Esophagus squamous epithelium (tissue), 5 donors: ENCODE measurements at places on chromosomes 11 and 22.

DNA sequence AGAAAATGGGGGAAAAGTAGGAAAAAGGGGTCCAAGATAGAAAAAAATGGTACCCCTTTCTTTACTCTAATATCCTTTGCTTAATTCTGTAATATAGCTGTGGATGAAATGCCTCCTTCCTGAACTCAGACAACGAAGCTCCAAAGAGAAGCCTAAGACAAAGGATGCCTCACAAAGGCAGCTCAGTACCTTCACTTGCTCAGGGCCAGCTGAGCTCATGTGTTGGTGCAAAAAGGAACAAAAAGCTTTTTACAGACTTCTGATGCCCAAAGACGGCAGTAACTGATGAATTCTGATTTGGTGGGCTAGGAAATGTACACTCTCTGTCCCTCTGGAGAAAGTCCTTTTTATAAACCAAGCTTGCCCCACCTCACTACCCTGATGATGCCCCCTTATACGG lies 77.5 kb downstream of the DENND5A start:
- no peak for DNase-seq

DNA sequence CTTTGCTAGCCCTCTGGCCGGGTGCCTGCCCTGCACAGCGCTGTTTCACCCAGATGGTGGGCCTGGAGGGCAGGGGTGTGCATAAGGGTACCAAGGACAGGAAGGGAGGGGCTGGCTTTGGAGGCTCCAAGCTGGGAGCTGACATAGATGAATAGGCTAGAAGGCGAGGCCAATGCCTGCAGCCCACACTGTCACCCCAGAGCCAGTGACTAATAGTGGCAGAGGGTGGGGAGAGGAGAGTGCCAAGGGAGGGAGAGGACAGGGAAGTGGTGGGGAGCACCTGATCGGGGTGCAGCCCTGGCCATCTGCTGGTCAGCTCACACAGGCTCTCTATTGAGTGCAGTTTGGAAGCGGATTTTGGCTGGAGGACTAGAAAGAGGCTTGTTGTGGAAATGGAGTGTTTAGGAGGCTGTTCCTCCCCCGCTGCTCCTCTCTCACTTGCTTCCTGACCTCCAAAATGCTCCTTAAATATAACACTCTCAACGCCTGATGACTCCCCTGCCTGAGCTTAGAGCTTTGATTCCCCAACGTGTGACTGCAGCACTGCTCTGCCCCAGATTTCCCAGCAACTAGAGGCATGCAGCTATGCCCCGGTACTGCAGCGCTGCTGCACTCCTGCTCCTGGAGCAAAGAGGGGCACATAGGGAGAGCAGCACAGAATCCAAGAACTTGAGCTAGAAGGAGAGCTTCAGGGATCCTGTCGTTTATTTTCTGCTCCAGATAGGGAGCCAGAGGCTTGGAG lies 89.2 kb downstream of the GRAMD1B start:
- DNase-seq: no peak

- DNase-seq: no peak
Observed at GRCh38 chr11:77106321-77106720, 3.7 kb downstream of the OMP start.

DNA sequence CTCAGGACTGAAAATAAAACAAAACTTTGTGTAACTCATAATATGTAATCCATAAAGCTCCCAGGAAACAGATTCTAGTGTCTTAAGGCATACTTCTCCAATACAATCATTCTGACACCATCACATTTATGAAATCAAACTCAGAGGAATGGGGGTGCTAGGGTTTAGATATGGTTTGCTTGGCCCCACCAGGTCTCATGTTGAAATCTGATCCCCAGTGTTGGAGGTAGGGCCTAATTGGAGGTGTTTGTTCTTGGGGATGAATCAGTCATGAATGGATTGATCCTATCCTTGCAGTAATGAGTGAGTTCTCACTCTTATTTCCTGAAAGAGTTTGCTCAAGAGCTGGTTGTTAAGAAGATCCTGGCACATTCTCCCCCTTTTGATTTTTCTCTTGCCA lies 380.9 kb downstream of the ETS1 start:
- DNase-seq: no peak

GRCh38 chr11:35420371-35420770 lies 1.0 kb upstream of the SLC1A2 start:
- DNase-seq: no peak

DNA sequence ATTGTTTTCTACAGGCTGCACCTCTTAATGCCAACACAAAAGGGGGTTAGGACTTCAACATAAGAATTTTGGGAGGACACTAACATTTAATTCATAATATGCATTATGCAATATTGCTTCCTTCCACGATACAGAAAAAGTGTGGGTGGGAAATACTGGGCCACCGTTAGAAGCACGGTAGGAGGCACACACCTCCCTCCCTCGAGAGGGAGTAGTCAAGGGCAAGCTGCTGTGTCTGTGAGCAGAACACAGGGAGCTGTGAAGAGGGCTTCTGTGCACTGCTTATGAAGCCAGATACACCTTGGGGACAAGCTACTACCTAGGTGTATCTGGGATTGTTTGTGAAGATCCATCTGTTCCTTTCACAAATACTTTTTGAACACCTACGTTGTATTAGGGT lies 109.3 kb upstream of the PLET1 start:
- DNase-seq: no peak

DNA sequence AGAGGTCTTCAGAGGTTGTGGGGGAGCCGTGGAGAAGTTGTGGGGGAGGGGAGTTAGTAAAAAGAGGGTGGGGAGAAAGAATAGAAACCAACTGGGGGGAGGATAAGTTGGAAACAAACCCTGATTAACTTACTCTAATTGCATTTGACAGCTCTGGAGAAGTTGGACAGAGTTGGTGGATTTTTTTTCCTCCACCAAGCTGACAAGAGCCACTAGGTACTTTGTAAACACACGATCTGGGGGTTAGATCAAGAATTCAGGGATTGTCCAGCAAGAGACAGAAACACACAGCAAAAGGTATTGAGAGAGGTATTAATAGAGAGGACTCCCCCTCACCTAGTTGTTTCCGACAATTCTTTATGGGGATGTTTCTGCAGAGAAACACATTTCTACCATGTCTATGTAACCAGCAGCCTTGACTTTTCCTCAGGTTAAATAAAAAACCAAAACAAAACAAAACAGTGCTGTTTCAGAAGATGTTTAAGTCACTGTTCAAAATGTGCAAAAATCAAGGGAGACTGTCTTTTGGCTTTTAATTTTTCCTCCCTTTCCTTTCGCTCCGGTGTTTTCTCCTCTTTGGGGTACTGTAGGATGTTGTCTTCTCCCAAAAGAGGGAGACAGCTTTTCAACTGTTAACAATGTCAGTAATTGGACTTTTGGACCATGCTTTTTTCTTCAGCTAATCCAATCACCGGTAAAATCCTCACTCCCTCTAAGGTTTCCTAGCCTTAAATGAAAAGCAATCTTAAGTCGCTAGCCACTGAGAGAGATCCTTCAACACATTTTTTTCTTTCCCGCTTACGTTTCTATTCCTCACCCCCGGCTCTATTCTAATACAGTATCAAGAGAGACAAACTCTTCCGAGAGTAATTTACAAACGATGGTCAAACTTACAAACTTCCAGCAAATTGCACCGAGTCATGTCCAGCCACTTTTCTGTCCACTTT lies 708 bp downstream of the MAML2 start:
- no peak for DNase-seq

- no peak for DNase-seq
Observed at GRCh38 chr11:849104-849824, 6.6 kb downstream of the TSPAN4 start.

- no peak for DNase-seq
Observed at GRCh38 chr22:32644252-32645100, 157.0 kb upstream of the TIMP3 start.

DNA sequence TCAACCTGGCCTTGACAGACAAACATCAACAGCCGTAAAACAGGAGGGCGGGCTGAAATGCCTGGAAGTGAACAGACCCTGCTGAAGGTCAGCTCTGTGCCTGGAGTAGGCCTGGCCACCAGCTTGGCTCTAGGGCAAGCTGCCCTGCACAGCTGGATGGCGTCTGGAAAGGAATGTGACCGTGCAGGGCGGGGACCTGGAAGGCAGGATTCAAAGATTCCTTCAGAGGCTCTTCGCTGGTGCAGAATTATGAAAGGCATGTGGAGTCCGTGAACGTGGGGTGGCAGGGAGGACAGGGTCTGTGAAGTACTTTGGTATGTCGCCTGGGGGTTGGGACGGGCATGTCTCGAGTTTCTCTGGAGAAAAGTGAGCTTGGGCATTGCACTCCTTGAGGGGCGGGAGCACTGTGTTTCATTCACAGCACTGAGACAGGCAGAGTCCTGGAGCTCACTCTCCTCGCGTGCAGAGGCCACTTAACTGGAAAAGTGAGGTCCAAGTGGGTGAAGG lies 1.5 kb downstream of the EHD1 start:
- DNase-seq: no peak

DNA sequence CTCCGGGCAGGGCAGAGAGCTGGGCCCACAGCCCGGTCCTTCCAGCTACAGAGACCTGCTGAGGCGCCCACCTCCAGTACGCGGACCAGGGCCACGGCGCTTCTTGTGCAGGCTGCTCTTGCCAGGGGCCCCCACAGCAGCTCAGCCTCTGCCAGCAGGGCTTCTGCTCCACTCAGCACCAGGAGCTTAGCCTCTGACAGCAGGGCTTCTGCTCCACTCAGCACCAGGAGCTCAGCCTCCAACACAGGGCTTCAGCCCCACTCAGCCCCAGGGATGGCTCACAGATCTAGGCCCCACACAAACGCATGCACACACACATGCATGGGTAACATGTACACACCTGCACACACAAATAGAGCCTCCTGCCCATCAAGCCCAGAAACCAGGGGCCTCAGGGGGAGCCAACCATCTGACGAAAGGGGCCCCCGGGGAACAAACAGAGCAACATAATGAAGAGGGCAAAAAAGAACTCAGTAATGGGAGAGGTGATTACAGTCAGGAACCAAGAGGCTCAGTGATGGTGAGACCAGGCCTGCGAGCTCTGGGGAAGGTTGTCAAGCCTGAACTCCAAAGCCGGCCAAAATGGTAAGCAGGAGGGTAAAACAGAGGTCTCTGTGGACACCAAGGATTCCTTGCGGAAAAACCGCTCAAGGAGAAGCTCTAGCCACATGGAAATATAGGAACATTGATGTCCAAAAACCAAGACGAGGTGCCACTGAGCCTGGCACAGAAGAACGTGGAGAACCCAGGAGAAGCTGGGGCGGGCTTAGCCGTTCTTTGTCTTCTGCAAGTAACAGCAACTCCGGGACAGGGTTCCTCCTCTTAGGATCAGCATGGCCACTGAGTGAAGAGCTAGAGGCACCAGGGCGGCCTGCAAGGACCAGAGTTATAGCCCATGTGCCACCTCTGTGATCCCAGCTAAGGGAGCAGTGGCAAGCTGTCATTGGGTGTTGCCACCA lies 46.5 kb downstream of the GNB1L start:
- DNase-seq: no peak

GRCh38 chr11:130144861-130145281 lies 14.7 kb upstream of the ST14 start:
- no peak for DNase-seq

DNA sequence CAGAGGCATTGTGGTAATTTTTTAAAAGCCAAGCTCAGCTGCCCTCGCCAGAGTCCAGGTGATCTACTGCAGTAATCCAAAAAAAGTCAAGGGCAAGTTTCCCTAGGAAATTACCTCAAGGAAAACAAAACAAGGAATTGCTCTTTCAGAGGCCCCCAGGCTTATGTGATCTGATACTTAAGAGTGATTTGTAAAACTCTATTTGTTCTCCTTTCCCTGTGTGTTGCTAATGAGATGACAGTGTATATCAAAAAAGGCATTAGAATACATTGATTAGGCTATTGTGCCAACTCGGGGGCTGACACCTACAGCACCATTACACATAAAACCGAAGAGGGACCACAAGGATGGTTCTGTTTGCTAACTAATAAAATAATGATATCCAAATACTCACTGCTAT lies 44.5 kb upstream of the CHRM4 start:
- no peak for DNase-seq

- peak; percentile 24 for DNase-seq
Observed at GRCh38 chr11:73980001-73980961, 2.4 kb downstream of the UCP2 start.

DNA sequence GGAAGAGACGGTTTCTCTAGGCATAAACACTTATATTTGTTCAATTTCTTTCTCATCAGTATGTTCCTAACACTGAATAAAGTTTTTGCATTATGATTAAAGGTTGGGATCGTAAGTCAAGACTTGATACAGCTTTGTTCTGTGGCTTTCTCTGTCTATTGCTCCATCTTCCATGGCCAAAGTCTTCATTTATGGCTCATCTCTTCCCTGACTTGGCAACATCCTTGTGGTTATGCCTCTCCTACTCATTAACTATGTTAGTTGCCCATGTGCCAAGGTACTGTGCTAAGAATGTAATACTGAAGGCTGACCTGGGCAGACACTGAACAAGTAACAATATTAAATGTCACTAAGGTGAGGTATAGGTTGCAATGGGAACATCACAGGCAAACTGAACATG lies 1.6 kb upstream of the ACCSL start:
- DNase-seq: no peak

- DNase-seq: no peak
Observed at GRCh38 chr11:21398195-21398594, 728.8 kb downstream of the NELL1 start.

GRCh38 chr11:115739878-115740277 lies 235.7 kb upstream of the CADM1 start:
- DNase-seq: no peak

DNA sequence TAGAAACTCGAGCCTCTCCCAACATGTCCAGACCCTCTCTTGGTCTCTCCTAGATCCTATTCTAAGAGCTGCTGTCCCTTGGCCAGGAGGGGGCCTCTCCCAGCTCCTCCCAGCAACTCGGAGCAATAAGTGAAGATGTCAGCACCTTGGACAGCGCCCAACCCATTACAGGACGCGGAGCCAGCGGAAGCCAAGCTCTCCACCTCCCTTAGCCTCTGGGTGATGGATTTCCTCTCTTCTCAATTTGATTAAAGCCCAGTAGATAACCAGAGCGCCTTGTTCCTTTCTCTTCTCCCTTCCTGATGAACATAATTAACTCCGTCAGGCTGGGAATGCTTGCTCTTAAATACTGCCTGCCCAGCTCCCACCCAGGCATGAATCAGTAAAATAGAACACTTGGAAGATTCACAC lies 26.2 kb upstream of the TPBGL start:
- DNase-seq: no peak

- DNase-seq: no peak
Observed at GRCh38 chr11:44833877-44834452, 107.2 kb downstream of the TSPAN18 start.

DNA sequence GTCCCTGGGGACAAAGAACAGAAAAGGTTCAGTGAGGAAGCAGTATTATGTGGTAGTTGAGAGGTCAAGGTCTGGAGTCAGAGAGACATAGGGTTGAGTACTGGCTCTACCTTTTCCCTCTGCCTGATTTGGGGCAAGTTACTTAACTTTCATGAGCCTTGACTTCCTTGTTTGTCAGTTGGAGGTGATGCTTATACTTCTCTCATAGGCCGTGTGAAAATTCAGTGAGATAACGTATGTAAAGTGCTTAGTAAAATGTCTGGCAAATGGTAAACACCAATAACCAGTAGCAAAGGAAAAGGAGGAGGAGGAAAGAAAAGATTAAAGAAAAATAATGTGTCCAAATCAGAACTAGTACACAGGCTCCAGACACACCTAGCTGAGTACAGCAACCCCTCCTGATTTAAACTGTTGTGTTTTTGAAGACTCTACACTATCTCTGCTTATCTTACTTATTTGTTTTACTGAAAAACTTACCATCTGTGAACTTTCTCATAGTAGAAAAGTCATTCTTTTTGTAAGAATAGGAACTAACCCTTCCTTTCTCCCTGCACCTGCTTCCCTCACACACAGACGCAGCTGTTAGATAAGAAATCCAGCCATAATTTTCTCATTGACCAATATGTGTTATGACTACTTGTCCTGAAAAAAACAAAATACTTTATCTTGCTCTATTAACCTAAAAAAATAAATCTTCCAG lies 126.9 kb downstream of the CD44 start:
- no peak for DNase-seq
